ENCODE measurements at places on chromosomes 16 and 17.

DNA sequence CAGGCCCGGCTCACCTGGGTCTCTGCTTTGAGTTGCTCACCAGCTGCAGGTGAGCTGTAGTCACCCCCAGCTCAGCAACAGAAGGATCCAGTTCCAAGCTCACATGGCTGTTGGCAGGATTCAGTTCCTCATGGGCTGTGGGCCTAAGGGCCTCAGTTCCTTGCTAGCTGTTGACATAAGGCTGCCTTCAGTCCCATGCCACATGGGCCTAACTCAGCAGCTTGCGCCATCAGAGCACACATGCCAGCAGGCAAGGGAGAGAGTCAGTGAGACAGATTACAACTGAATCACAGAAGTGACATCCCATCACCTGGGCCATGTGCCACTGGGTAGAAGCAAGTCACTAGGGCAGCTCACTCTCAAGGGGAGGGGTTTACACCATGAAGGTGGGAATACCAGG, 24.7 kb downstream of the PSMD7 start:
- no peak for DNase-seq

- DNase-seq, result no peak
Measured at GRCh38 chr16:28585674-28586073, 11.2 kb downstream of the SULT1A2 start.

DNA sequence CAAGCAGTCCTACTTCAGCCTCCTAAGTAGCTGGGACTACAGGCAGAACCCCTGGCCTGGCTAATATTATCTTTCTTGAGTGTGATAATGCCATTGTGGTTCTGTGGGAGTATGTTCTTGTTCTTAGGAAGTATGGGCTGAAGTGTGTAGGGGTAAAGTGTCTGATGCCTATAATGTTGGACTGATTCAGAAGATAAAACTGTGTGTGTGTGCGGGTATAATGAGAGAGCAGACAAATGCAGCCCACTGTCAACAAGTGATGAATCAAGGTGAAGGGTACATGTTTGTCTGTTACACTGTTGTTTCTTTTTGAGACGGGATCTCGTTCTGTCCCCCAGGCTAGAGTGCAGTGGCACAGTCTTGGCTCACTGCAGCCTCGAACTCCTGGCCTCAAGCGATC, 127.5 kb downstream of the CLEC16A start:
- DNase-seq, result no peak

DNA sequence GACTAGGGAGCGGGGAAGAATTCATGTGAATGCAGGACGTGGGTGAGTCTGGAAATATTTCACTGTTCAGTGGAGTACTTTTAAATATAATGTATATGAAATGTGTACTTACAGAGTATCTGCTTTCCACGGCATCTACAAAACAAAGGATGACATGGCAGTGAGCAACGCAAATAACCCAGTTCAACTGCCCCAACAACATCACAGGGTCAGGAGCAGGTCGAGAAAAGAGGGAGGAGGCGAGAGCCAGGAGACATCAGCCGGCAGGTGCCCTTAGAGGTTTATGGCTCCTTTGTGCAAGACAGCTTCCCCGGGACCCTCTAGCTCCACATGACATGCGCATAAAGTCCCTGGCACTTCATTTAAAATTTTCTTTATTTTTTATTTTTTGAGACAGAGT, 61.1 kb downstream of the PECAM1 start:
- DNase-seq, result no peak

GRCh38 chr16:85728879-85729278, 22.0 kb downstream of the C16orf74 start:
- DNase-seq, result no peak

DNA sequence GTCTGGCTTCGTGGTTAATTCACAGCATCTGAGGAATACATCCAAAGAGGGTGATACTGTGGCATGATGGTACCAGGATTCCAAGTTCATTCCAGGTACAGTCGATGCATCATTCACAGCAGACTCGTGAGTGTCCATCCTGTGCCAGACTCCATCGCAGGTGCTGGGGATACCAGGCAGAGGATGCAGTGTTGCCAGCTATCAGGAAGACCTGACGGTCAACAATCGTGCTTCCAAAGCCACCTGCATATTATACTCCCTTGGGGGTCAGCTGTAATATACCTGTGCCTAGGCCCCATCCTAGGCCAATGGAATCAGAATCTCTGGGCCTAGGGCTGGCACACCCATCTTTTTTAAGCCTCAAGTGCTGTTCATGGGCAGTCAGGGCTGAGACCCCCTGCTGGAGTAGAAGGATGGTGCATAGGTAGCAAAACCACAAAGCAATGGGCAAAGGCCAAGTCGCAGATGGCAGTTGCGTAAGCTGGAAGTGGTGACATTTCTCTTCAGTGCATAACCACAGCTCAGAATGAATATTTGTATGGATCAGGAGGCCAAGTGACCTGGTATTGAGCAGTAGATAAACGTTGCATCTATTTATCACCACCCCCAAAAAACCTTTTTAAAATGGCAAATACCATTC, 42.9 kb upstream of the C16orf78 start:
- DNase-seq, result no peak

DNA sequence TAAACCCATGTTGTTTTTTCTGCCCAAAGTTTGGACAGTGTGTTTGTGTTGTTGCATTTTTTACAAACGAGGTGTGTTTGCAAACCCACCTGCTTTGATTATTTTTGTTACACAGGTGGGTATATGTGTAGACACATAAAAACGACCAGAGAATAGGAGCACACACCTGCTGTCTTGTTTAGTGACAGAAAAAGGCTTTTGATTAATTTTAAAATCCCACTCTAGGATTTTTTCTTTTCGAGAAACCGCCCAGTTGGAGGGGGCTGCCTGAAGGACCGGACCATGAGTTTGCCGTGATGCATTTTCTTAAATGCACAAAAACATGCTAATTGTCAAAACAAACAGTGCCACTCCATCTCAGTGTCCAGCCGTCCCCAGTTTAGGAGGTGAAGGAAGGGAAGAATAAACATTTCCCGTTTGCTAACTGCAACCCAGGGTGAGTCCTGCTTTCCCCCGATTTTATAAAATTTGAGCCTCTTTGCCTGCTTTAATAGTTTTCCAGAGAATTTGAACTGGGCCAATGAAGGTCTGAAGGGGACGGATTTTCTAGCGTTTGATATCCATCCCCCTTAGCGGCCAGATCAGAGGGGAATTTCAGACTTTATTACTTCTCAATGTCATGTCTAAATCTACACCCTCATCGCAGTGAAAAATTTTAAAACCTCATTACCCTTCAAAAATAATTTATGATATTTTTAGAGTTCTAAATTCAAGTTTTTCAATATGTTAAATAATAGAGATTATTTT, 3.2 kb downstream of the FOXC2 start:
- DNase-seq, result no peak

DNA sequence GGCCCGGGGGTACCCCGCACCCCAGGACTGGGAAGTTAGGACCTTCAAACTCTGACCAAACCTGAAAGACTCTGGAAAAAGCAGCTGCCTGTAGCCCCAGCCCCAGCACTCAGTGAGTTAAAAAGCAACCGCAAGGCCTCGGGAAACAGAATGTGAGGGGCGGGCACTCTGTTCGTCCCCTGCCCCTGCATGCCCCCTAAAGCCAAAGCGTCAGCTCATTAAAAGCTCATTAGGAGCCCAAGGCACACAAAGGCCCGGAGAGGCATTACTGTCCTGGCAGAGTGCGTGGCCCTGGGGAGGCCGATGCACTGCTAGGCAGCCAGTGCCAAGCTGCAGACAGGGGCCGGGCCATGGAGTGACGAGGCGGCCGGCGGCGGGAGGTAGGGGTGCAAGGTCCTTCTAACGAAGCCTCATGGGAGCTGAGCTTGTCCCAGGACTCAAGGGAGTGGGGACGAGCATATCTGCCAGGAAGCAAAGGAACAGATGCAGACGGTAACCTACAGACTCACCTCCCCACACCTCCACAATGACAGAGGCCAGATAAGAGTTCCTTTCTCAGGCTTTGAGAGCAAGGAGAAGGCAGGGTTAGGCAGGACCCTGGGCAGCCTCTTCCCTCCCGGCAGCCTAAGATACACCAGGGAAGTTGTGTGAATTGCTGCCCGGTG, 116.8 kb downstream of the ENGASE start:
- DNase-seq, result no peak

All from forelimb muscle (tissue), 1 donor.